ENCODE measurements at places on chromosomes 13 and 19.

DNA sequence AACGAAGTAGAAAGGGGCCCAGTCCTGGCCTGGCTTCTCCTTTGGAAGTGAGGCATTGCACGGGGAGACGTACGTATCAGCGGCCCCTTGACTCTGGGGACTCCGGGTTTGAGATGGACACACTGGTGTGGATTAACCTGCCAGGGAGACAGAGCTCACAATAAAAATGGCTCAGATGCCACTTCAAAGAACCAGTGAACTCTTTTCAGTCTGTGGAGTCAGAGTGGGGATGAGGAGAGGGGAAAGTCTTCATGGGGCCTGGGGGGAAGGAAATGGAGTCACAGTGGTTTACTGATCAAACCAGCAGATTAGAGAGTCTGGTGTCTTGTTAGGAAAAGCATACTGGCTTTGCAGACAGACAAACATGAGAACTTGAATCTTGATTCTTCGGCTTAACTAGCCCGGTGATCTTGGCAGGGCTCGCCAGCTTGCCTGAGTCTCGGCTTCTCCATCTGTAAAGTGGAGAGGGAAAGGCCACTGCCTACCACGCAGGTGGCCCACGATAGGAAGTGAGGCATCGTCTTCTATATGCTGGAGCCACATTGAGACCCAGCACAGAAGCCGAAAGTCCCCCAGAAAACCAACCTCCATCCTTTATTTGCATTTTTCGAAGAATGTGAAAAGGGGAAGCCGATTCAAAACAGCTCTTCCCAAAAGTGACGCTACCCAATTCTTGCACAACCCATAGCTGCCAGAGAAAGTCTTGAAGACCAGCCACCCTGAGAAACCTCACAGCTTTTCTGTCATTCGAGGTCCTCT, at the start of gene FFAR1:
Gene FFAR1 (plus strand): TSS at position 732 of the 759 bp plus-strand sequence. CDS start 3,650 bp downstream, outside the sequence.
- peak; percentile 63 for DNase-seq

- DNase-seq, result no peak
Observed at GRCh38 chr13:24680258-24680920, at the start of gene ATP12A. ATP12A (plus strand) TSS chr13:24680408; CDS start chr13:24680744, 336 bp downstream.

DNA sequence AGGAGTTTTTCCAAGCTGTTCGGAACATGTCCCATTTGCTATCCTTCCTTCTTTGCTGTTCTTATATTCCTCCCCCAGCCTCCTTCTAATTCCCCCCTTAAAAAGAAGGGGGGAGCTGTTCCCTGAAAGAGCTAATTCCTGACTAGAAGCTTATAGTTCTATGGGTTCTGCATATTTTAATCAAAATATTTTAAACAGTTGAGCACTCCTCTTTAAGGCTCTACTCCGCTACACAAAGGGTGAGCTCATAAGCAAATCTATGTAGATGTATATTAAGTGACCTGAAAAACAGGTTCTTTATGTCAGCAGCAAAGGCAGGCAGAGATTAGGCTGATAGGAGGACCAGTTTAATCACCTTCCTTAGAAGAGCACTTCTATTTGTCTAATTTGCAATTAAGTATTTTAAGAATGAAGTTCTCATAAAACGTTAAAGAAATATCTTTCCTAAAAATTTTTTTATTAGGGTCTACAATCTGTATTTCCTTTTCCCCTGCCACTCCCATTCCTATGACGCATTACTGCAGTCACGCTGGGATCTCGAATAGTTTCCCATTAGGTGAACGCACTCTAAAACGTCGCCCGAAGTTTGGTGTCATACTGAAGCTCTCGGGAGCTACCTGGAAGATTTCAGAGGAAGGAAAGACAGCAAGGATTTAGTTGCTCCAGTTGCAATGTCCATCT, 5.2 kb downstream of the EFNB2 start:
- no peak for DNase-seq

DNA sequence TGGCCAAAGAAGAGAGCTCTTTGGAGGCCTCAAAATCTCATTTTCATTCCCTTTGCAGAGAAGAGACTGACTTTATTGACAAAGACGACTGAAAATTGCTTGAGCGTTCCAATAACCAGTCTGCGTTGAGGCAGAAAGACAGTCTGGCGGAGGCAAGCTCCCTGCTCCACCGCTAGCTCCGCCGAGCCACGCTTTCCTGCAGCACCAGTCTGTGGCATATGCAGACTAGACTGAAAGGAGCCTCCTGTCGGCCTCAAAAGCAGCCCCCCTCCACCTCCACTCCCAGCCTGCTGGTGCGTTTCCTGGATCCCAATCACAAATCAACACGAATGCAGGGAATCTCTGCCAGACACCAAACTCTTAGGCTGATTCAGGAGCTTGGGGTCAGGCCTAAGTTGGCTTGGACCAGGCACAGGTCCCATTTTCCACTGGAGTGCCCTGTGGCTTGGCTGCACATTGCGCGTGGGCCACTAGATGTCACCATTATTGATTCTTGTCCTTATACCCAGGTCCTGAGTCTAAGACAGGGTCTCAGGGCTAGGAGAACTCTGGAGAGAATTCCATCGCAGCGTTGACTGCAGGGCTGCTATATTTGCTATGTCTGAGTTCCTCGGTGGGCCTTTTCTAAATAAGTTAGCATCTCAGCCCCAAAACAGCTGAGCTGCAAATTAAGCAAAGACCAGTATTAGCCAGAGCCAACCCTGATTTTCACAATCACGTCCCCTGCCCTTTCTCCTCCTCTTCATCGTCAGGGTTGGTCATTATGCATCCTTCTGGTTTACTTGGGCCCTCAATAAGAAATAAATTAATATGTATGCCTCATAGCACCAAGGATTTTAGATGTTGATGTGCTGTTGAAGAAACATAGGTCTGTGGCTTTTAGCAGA, 5.2 kb upstream of the ZNF507 start:
- peak; percentile 43 for DNase-seq

GRCh38 chr13:45102136-45102507, 18.2 kb upstream of the GTF2F2 start:
- DNase-seq, result no peak

DNA sequence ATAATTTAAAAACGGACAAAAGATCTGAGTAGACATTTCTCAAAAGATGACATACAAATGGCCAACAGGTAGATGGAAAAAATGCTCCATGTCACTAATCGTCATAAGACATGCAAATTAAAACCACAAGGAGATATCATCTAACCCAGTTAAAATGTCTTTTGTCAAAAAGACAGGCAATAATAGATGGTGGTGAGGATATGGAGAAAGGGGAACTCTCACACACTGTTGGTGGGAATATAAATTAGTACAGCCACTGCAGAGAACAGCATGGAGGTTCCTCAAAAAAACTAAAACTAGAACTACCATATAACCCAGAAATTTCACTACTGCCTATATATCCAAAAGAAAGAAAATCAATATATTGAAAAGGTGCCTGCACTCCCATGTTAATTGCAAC, 37.9 kb downstream of the OR10H4 start:
- no peak for DNase-seq

DNA sequence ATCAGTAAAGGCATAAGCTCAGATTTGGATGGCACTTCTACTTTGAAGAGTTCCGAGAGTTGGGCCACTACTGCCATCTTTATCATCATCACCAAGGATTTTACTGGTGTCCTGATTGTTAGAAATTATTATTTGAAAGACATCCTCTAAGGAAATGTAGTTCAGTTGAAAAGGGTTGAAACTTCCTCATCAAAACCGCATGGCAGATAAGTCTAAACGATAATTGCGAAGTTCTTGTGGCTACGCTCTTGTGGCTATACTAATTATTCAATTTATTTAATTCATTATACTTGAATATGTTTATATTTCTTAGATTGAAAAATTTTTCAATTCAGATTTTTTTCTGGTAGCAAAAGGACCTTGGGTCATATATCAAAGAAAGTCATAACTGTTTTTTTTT, 22.4 kb downstream of the TNFRSF19 start:
- no peak for DNase-seq

DNA sequence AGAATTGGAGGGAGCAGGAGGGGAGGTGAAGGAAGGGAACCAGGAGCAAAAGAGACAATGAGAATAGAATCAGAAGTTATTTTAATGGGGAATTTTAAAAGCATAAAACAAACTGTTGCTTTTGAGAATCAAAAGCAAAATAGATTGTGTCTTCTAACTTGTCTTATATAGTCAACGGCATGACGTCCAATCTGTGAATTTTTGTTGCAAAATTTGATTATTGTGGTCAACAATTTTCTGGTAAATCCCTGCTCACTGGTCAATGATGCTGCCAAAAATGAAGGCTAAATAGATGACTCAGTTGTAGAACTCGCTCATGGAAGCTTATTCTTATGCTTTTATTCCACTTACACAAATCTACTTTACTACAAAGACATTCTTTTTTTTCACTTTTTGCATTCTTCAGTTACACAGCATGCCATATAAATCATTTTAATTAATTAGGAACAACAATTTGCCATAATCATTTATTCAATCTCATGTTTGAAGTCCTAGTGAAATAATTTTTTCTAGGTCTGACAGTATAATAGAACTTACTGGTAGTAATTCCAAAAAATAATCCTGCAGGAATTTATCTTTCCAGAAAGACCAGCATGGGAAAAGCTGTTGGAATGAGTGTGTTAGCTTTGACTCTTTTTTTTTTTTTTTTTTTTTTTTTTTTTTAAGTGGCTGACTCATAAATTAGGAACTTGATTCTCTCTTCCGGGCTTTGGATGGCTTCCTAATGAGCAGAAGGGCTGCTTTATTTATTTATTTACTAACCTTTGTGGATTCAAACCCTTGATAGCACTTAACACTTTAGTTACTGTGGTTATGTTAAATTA, 256.9 kb downstream of the SPRY2 start:
- DNase-seq, result no peak

DNA sequence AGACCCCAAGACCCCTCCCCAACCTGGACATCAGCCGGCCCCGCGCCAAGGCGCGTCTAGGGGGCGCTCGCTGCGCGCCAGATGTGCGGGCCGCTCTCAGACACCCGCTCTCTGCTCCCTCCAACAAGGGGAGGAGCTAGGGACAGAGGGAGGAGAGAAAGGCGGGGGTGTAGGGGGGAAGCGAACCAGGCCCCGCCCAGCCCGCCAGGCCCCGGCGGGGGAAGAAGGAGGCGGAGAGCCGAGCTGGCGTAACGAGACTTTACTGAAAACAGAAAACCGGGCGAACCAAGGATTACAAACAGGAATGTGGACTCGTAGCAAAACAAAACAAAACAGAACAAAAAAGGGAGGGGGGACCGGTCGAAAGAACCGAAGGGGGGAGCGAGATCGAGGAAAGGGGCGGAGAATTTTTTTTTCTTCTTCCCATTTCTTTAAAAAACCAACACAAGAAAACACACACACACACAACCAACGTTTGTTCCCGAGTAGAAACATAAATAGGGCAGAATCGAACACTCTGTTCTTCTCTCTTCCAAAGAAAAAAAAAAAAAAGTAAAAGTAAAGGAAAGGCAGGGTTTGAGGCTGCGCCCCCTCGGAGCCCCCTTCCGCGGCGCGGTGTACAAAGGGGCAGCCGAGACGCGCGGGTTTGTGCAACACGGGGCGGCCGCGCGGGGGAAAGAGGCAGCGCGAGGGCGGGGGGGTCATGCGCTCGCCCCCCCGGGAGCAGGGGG, 1.7 kb downstream of the JUND start:
- peak; percentile 93 for DNase-seq

GRCh38 chr19:13093407-13094105, 9.1 kb downstream of the LYL1 start:
- peak; percentile 83 for DNase-seq

DNA sequence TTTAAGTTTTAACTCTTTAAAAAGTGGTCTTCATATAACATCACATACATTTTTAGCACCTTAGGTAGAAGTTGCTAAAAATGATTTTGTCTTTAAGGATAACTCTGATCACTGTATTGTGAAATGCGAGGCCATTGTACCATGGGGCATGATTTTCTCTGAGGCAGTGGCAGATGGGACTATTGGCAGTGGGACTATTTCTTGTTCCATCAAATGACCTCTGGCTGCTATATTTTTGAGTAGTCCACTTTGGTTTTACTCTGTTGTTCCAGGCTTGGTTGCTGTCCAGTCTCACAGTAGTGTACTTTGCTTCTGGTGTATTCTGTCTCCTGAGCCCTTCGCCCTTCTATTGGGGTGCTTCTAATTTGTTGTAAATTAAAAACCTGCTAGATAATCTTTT, 156.5 kb downstream of the ATP8A2 start:
- DNase-seq, result no peak
